Inflammatory macrophage (primary cell): ENCODE measurements at places on chromosomes 16 and 17.

GRCh38 chr17:67004181-67004580 lies 39.7 kb downstream of the CACNG4 start:
- no peak for DNase-seq

- no peak for DNase-seq
These were observed 5.4 kb downstream of the CD2BP2 start for GRCh38 chr16:30349675-30350074.

GRCh38 chr16:82793528-82794245 lies 166.9 kb downstream of the CDH13 start:
- DNase-seq = no peak

- peak; percentile 73 for DNase-seq
These were observed at the start of gene SULT1A1 for GRCh38 chr16:28609631-28610594. TSS of gene SULT1A1 (minus strand) at chr16:28610044. CDS start at chr16:28608855, 1,189 bp downstream.

DNA sequence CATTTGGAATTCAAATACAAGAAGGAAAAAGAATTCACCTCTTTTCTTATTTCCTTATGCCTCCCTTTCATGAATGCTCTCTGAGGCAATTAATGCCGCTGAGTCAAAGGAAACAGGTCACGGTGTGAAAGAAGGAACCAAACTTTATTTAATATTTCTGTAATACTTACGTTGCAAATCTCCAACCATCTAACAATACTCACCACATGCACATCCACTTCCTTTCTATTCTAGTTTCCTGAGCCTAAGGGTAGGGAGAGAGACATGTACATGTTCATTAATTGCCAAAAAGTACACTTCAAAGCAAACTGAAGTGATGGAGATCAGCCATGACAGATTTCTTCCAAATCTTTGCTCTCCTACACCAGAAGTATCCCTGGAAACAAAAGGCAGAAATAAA lies 47.9 kb upstream of the HLF start:
- no peak for DNase-seq

GRCh38 chr17:80169784-80170500 lies at the start of gene CARD14:
TSS of gene CARD14 (plus strand) at chr17:80170030. CDS start at chr17:80181439, 11,409 bp downstream.
- no peak for DNase-seq

GRCh38 chr17:9120471-9120870 lies 99.2 kb downstream of the NTN1 start:
- no peak for DNase-seq

GRCh38 chr16:85199069-85199725 lies 86.9 kb upstream of the CIBAR2 start:
- no peak for DNase-seq

- no peak for DNase-seq
These were observed 15.0 kb upstream of the SLC38A10 start for GRCh38 chr17:81309859-81310839.

DNA sequence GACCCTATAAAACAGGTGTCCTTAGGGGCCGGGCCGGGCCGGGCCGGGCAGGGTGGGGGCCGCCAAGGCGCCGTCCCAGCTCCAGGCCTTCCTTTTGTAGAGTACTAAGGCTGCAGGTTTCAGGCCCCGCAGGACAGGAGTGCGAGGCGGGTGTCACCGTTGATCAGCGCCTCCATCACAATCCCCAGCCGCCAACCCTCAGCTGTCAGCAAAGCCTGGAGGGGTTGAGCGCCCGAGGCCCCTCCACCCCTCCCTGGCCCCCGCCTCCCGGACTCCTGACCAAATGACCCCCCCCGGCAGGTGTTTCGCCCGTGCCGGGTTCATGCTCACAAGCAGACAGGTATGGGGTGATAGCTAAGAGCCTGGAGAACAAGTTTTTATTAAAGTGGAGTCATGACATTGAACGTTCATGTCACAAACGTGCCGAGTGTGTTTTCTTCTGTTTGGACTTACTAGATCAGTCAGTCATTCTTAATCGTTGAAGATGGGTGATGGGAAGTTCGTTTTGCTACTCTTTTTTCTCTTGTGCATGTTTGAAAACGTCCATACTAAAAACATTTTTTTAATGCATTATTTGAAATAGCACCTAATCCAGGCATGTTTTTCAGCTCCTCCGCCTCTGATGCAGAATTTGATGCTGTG lies 534 bp downstream of the ARL2BP start:
- DNase-seq = no peak

DNA sequence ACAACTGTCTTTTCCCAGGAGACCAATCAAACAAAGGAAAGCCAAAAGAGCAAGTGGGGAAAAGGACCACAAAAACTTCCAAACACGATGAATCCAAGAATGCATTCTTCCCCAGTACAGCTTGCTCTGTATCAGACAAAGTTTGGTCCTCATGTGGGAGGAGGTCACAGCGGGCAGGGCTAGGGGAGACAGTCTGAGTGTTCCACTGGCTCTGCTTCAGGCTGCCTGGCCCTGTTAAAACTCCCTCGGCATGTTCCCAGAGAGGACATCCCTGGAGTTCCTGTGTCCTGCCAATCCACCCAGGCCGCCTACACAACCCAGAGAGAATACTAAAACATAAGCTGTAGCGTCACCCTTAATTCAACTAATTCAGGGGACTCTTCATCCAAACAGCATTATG lies 415.1 kb upstream of the DYNLRB2 start:
- DNase-seq = no peak
